Karpas-422 (cell line): ENCODE measurements at places on chromosomes 12 and 14.

- DNase-seq = no peak
Observed at GRCh38 chr12:54431911-54432814, 13.1 kb upstream of the ITGA5 start.

- DNase-seq = no peak
Observed at GRCh38 chr12:51127050-51127729, 43.8 kb upstream of the CSRNP2 start.

DNA sequence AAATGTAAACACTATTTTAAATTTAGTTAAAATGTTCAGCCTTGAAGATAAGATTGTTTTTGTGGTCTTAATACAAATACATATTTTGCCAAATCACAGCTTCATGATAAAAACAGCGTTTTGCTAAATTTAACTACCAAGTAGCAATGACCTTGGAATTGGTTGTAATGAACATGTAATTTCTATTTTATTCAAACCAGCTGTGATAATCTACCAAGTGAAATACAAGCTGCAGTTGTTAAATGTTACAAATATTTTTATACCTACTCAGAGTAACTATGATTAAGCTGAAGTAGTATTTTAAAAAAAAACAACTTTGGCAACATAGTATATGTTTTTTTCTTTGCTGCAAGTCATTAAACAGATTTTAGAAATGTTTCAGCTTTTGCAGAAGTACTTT is 96.2 kb downstream of the CPSF2 start:
- DNase-seq = no peak

DNA sequence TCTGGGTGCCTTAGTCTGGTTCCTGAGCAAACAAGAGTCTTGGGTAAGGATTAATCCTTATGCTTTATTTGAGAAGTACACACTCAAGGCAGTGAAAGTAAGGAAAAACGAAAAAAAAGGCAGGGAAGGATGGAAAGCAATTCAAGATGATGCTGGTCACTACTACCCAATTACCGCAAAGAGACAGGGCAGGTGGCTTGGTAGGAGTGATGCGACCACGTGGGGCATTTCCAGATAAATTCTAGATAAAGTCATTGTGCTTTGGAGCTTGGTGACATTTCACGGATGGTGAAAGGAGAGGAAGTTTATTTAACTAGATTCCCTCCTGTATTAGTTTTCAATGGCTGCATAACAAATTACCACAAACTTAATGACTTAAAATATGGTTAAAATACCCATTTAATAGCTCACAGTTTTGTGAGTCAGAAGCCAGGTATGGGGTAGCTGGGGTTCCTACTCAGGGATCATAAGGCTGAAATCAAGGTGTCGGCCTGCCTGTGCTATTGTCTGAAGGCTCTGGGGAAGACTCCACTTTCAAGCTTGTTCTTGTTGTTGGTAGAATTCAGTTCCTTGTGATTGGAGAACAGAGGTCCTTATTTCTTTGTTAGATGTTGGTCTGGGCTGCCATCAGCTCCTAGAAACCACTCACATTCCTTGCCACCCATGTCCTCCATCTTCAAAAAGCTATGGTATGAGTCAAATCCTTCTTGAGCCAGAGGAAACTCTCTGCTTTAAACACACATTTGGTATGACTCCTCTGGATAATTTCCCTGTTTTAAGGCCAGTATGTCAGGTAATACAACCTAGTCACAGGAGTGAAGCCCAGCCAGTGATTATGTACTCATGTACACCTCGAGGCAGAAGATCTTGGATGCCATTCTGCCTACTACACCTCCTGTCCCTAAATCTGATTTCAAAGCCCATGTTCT is 5.6 kb upstream of the HMGA2 start:
- DNase-seq = no peak

DNA sequence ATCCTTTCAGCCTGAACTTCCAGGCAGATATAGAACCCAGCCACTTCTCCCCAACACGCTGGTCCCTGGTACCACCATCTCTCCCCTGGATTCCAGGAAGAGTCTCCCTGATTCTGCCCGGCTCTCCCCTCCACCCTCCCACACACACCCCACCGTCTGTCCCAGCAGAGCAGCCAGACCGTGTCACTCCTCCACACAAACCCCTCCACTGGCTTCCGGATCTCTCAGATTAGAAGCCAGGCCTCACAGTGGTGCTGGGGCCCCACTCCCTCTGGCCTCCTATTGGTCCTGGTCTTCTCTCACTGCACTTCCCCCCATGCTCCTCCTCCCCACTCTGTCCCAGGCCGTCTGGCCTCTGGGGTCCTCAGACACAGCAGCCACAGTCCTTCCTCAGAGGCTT is 52.4 kb upstream of the CDKN3 start:
- peak; percentile 75 for DNase-seq

GRCh38 chr12:41310367-41310766 is 122.2 kb downstream of the PDZRN4 start:
- DNase-seq = no peak

- peak; percentile 88 for DNase-seq
Observed at GRCh38 chr14:73173092-73173735, 36.9 kb downstream of the PSEN1 start.

DNA sequence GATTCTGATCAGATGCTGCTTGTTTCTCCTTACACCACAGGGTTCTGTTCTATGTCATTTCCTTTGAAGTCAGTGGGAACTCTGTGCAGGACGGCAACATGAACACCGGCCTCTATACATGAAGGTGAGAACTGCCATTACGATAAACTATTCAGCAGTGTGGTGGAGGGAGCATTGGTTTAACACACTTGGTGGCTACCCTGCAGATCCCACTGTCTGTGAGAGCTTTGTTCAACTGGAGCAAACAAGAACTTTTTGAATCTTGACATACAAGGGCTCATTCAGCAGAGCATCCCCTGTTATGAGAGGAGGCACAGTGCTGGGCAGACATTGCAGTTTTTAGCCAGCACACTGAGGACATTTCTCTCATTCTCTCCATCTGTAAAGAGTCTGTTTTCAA is 10.7 kb upstream of the FRS2 start:
- DNase-seq = no peak

GRCh38 chr14:101992708-101993107 is 28.3 kb downstream of the DYNC1H1 start:
- peak; percentile 62 for DNase-seq

DNA sequence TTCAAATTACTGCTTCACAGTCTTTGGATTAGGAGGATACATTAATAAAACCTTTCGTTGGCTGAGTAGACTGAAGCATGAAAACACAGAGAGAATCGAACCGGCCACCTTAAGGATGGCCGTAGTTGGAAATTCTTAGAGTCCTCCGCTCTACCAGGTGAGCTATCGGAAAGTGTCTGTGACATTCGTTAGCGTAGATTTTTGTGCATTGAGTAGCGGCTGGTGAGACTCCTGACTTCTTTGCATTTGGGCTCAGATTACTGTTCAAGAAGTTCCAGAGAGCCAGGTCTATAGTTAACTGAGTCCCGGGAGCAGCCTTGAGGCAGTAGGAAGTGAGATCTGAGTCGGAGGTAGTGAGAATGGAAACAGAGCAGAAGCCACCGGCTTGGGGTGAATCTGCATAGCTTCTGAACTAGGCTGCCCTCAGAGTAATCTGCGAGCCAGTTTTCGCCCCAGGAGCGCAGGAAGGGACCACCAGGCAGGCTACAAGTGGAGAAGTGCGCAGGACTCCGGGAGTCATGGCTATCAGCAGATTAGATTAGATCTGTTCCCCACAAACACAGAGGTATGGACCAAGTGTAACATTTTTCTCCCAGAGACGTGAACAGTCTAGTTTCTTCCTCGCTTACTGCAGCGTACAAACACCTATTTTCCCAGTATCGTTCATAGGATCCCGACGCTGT is 11.0 kb downstream of the OR6S1 start:
- no peak for DNase-seq

GRCh38 chr12:32379213-32379612 is 20.1 kb upstream of the FGD4 start:
- no peak for DNase-seq

- no peak for DNase-seq
Observed at GRCh38 chr12:23944067-23944466, 5.4 kb downstream of the SOX5 start.

- DNase-seq = peak; percentile 45
Observed at GRCh38 chr12:114245555-114245954, 160.4 kb downstream of the TBX5 start.

GRCh38 chr12:93149229-93149628 is 220.1 kb upstream of the EEA1 start:
- no peak for DNase-seq

- peak; percentile 78 for DNase-seq
Observed at GRCh38 chr12:117968826-117969659, at the start of gene KSR2. TSS of gene KSR2 (minus strand) at chr12:117968990. CDS start at chr12:117968255, 735 bp downstream.

GRCh38 chr12:52341066-52341580 is 19.9 kb upstream of the KRT83 start:
- DNase-seq = no peak

DNA sequence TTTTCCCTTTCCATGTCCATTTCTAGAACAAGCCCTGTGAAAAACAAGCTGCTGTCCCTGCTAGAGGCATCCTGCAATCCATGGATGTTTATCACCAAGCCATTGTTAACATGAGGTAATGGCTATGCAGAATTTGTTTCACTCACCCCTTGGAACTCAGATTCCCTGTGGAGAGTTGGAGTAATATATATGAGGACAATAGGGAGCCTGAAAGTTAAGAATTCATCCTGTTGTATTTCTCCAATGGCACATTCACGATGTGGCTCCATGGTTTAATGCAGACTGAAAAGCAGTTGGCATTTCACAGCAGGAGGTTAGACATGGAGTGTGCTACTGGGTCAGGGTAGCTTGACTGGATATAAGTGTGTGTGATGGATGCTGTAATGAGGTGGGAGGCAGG is 32.4 kb downstream of the GPR65 start:
- no peak for DNase-seq

- DNase-seq = no peak
Observed at GRCh38 chr12:107440606-107441005, 245.0 kb upstream of the PWP1 start.

- DNase-seq = peak; percentile 60
Observed at GRCh38 chr14:58947814-58948445, 240.5 kb upstream of the DAAM1 start.

GRCh38 chr14:55721353-55721752 is 141.3 kb downstream of the KTN1 start:
- DNase-seq = no peak

- DNase-seq = no peak
Observed at GRCh38 chr14:21191261-21191808, 35.5 kb upstream of the OR5AU1 start.

DNA sequence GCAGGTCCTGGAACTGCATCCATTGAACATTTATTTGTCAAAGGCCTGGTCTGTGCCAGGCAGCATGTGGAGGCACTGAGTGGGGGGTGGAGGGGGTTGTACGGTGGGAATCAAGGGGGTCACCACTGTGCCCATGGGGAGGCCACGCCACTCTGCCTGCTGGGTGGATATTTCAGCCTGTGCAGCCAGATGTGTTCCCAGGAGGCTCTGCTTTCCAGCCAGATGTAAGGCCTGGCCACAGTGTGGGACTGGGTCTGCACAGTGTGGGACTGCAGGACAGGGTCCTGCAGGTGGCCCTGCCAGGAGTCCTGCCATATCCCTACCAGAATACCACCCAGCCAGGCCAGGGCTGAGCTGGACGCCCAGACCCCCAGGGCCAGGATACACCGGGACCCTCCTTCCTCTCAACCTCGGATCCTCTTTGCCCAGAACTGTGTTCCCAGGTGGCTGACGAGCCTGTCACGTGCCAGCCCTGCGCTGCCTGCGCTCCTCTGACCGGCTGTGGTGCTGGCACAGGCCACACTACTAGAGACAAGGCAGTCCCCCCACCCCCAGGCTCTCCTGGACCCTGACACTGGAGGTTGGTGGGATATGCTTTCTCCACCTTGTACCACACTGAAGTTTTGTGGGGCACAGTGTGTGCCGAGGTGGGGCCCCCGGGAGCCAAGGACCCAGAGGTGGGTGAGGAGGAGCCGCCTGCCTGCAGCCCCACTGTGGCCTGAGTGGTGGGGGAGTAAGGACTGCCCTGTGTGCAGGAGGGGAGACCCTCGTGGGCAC is 17.5 kb downstream of the XRCC3 start:
- no peak for DNase-seq

DNA sequence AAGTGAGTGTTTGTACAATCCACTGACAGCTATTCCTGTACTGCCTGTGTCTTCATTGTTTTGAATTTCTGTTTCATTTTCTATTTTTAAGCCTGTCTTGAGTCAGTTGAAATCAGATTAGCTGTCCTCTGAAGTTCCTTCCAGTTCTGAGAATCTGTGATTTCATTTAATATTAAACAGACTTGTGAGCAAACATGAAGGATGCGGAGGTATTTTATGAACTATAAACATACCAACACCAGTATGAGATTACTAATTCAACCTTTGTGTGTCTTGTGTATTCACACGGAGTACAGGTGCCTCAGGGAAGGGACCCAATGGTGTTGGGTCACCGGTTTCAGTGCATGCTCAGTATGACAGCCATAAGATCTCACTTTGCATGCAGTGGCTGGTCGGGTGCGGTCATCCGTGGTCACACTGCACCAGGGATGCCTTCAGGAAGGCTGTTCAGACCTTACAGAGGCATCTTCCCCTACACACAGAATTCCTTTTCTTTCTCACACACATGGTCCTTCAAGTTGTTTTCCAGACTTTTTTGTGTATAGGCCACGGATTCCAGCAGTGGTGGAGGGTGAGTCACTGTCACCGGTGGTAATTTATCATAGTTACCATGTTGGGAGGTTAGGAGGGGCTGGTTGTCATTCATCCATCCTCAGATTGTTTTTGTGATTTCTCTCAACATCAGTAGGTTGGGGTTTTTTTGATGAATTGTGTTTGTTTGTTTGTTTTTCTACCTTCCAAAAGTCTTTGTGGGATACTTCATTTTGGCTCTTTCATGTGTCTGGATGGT is 103.0 kb upstream of the SFSWAP start:
- no peak for DNase-seq

- DNase-seq = no peak
Observed at GRCh38 chr14:42174357-42174756, 567.7 kb downstream of the LRFN5 start.

GRCh38 chr12:111271674-111272418 is 97.0 kb downstream of the PHETA1 start:
- DNase-seq = peak; percentile 56

DNA sequence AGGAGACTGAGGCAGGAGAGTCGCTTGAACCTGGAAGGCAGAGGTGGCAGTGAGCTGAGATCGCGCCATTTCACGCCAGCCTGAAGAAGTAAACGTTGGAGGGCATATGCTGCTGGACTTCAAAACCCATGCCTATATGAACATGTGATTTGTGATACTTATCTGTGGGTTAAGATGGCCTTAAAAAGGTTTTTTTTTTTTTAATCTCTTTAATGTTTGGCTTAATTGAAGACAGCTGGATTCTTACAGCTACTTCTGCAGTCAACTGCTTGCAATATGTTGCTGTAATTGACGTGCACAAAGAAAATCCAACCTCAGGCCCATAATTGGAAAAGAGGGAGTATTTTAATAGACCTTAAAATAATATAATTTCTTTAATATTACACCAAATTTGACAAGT is 1.5 kb upstream of the B3GNT4 start:
- DNase-seq = no peak
